ENCODE measurements at places on chromosomes 3 and 15.

DNA sequence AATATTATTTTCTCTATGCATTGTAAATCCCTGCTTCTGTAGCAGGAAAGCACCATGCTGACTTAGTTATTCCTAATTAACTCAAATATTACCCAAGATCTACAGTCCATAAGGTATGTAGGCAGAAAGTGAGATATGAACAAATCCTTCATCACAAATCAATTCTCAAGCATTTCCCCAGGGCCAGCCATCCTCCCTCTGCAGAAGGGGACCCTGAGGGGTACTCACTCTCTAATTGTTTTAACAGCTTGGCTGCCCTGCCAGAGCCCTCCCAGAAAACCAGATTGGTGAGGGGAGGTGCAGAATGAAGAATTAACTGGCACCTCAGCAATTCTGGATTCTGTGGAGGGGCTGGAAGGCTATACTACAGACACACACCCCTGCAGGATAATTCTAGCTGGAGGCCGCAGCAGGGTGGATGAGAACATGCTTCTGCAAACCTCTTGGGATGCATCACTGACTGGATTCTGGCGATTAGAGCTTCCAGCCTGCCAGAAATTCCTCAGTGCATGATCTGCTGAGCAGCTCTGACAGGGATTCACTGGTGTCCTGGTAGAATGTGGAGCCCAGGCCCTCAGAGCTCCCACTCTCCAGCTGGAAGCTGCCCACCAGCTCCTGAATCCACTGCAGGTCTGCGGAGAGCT lies 88.6 kb upstream of the HERC1 start:
- DNase-seq = no peak

- DNase-seq = no peak
Measured at GRCh38 chr3:174636451-174636850, 222.7 kb upstream of the NAALADL2 start.

GRCh38 chr3:52912885-52913731 lies 15.8 kb upstream of the STIMATE start:
- DNase-seq = no peak

GRCh38 chr3:124529826-124530571 lies 200.3 kb upstream of the UMPS start:
- no peak for DNase-seq

DNA sequence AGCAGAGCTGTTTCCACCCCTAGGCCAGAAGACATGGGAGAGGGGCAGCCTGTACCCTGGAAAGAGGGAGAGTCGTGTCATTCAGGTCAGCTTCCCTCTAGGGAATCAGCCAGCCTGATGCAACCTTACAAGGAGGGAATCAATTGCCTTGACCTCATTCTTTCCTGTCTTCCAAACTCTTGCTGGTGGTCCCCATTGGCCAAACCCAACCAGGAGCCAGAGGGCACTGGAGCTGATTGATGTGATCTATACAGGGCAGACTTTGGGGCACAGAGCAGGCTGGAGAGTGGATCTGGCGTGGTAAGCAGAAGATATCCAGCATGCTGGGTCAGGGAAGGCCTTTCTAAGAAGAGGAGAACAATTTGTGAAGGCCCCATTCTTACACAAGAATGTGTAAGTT lies 19.1 kb upstream of the MAGEF1 start:
- no peak for DNase-seq

DNA sequence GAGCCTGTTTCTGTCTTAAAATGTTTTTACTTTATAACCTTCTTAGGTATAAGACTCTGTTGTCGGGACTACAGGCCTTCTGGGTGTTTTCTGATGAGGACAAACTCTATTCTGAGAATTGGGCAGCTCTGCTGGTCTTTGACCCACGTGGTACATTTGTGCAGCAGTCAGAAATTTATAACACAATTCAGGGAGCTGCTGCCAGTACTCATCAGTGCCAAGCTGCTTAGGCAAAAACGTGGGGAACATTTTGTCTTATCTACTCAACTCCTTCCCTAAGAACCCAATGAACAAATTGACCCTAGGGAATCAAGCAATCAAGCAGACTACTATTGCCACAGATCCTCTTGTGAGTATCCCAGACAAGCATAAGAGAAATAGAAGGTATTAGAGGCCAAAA lies 180.7 kb upstream of the PDZRN3 start:
- no peak for DNase-seq

DNA sequence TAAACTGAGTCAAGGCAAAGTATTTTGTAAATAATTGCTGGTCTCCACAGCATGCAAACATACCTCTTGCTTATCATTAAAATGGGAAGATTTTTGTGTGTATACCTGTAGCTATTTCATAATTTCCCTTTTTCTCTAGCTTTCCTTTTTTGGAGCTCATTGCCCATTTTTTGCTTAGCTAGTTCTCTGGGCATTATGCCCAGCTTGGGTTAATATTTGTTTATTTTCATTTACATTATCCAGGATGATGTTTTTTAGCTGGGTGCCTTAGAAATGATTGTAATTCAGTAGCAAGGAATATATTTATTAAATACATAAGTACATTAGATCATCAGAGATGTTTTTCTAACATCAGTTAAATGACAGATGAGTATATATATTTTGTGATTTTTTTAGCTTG lies 1271.7 kb upstream of the GBE1 start:
- DNase-seq = no peak

DNA sequence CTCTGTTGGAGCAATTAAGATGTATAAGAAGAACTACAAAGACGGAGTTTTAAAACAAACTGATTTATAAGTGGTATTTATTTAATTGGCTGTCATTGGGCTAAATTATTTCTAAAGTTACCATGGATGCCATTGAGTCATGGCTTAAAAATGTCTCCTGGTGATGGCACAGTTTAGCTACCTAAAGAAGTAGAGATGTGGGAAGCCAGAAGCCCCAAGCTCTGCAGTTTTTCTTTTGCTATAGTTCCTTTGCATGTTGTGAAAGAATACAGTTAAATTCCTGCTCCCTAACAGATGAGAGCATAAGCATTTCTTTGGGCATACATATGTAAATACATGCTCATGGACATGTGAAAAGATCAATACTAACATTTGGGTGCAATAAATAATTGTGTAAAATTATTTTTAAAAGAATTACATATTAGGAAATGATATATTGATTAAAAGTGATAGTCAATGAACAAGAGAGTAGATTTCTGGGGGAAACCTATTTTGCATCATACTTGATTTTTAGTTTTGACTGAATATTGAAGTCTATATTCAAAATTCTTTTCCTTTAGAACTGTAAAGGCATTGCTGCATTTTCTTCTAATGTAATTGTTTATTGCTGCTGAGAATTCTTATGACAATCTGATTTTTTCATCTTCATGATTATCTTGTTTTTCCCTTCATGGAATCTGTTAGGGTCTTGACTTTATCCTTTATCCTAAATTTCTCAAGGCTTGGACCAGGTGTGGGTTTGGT lies 2.1 kb downstream of the OPA1 start:
- no peak for DNase-seq

GRCh38 chr3:12476238-12476897 lies 7.9 kb upstream of the TSEN2 start:
- DNase-seq = no peak

DNA sequence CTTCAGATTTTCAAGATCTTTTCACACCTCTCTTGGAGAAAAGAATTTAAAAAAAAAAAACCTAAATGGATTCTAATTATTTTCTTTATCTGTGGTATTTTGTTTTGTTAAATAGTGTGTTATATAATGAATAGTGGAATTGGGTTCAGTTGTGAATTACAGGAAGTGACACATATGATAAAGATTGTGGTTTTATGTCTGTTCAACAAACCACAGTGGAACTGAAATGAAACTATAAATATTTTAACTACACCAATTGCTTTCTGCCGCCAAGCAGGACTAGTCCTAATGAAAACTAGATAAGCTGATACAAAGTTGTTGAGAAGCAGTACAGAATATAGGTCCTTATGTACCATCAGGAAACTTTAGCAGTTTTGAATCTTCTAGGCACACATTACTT lies 121.6 kb downstream of the UBE2E2 start:
- DNase-seq = no peak

DNA sequence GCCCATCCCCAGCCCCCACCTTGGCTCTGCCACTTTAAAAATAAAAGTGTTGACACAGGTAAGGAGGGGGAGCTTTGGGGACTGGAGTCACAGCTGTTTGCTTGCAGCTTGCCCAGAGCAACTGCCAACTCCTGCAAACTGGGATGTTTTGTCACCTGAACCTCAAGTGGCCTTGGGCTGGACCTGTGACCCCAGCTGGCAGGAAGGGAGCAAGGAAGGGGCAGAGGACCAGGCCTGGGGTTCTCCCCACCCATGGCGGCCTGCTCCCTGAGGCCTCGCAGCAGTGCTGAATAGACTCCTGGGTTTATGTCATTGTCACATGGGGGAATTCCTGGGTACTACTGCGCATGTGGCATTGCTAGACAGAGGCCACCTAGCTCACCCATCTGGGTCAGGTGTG lies 246.9 kb upstream of the TLE3 start:
- no peak for DNase-seq

GRCh38 chr3:31345581-31345980 lies 187.1 kb upstream of the STT3B start:
- DNase-seq = no peak

DNA sequence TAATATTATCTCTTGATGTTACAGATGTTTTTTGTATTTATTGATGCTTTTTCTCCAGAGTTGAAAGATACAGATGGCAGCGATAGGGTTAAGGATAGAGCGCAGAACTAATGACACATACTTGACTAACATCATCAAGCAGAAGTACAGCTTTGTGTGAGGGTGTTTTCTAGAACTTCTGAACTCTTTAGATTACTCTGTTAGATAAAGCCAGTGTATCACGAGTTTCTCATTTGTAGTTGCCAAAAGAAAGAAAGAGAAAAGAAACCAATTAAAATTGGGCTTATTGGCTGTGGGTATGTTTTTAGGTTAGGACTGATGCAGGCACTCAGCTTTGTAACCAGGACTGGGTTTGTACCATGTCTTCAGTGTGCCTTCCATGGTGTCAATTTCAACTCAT lies 6.6 kb upstream of the GPR171 start:
- DNase-seq = no peak

GRCh38 chr3:128192131-128192530 lies 38.9 kb downstream of the EEFSEC start:
- no peak for DNase-seq

DNA sequence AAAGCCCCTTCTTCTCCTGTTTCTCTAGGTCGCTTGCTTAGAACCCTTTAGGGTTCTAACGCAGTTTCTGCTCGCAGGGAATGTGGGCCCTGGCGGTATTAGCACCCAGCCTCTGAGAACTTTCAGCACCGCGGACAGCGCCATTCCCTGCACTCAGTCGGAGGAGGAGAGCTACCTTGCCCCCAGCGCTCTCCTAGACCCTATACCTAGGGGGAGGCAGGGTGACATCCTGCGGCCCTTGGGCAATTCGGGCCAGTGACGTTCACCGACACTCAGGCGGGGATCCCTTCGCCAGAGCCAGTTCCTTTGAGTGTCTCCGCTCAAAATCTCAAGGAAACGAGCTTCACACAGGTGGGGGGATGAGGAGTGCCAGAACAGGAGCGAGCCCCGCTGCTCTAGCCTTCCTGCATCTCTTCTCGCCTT lies 1.3 kb downstream of the SLC7A14 start:
- DNase-seq = no peak

GRCh38 chr3:122488262-122488973 lies 26.3 kb downstream of the KPNA1 start:
- DNase-seq = no peak

- no peak for DNase-seq
Measured at GRCh38 chr3:38473229-38473628, 19.5 kb downstream of the ACVR2B start.

- no peak for DNase-seq
Measured at GRCh38 chr3:186476044-186476468, 68.1 kb downstream of the CRYGS start.

GRCh38 chr3:110754212-110754916 lies 317.3 kb upstream of the NECTIN3 start:
- DNase-seq = no peak

GRCh38 chr3:127742580-127742979 lies 69.8 kb downstream of the ABTB1 start:
- no peak for DNase-seq

DNA sequence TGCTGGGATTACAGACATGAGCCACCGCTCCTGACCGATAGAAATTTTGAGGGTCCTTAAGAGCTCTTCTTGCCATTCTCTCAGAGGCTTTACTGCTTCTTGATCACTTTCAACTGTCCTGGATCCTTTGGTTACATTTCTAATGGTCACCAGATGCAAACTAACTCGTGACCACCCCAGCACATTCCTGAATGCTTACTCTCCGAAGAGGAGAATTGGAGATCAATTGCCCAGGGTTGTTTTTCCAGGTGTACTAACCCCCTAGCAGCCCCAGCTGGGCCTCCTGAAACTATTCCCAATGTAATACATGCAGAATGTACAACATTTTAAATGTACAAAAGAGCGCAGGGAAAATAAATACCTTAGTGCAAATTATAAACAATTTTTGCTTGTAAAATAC lies 65.1 kb upstream of the TBL1XR1 start:
- no peak for DNase-seq

DNA sequence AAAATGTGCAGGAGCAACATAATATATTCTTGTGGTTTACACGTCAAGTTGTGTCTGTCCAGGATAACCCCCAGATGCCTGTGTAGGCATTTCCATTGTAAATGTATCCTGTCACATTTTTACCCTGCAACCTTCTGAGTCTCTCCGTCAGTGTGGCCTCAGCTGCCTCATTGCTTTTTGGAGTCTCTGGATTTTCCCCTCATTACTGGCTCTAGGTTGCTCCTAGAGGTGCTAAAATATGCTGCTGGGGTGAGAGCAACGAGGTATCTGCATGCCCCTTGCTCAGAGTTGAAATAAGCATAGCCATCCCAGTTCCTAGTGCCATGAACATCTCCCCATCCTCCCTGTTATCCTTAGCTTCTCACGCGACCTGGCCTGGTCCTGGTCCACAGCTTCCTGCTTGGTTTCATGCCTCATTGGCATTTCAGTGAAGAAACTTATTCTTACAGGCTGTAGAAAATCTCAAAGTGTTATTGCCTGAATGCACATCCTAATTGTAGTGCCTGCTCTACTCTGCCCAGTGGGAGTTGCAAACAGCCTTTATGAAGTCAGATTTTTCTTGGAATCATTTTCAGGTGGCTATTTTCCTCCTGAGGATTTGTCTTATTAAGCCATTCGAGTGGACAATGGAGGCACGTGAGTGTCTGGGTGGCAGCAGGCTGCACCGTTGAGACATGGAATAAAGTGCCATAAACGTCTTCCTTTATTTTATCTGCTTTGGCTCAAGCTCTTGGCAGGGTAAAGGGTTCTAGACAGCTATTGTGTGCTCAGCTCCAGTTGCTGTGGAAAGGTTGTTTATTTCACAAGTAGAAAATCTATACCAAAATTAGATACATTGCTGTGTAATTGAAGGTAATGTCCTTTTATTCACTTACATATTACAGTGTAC lies 33.2 kb downstream of the OXNAD1 start:
- DNase-seq = no peak

- DNase-seq = no peak
Measured at GRCh38 chr15:52103217-52104207, 9.1 kb downstream of the BCL2L10 start.
